ENCODE measurements at places on chromosomes 7 and 10.

DNA sequence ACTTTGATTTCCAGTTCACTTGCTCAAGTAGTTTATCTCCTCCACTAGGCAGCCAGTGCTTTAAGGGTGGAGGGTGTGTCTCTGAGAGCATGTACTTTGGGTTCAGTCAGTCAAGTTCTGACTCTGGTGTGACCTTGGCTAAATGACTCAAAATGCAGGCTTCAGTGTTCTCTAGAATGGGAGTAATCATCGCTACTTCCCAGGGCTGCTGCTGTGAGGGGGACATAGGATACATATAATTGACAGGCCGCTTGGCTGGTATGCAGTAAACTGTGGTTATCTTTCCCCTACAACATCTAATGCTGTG, 3.5 kb downstream of the PTPRE start:
- DNase-seq, result no peak

DNA sequence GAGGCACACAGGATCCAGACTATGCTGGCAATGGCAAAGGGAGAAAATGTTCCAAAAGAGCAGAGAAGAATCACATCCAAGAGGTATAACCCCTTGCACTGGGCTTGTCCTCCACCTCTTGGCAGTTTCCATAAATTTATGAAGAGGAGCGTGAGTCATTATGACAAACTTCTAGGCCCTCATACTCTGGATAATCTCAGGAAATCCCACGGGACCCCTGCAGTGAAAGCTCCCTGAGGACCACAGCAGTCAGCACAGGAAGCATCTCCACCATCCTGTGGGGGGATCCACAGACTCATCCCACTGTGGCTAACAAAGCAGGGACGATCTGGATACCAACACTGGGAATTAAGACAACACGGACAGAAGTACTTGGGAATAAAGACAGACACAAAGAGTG, 30.3 kb upstream of the GPAM start:
- no peak for DNase-seq

GRCh38 chr10:44926751-44927351, 15.7 kb downstream of the TMEM72 start:
- DNase-seq, result peak; percentile 54

DNA sequence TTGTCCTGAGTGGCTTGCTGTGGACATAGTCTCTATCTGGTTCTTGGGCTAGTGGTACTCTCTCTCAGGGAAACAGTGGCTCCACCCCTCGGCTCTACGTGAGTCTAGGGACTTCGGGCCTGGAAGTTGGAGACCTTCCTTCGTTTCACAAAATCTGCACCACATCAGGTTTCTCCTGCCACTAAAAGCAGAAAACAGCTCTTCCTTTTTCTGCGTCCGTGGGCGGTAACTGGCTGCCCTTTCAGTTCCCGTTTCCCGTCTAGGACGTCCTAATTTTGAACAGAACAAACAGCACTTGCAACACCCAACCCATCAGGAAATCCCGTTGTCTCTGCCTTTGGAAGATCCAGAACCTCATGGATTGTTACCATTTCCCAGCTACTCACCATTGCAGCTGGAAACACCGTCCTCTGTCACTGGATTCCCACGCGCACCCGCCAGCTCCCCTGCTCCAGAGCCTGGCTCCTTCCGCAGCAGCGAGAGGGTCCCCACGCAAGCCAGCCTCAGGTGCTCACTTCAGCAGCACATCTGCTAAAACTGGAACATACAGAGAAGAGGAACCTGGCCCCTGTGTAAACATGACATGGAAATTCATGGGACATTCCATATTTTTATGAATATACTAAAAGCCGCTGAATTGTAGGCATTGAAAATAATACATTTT, 311.4 kb upstream of the AKR1E2 start:
- DNase-seq, result peak; percentile 96

DNA sequence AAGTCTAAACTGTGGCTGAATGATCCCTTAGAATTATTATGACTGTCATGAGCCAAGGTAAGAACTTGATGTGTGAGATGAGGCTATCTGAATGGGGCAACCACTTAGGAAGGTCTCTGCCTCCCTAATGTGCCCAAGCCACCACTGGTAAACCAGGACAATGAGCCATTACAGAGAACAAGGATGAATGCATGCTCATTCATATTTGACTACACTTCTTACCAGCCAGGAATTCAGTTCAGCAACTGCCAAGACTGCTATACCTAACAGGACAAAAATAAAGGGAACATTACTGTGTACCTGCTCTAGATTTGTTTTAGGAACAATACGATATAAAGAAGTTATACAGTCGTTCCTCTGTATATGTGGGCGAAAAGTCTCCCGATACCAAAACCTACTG, 23.0 kb downstream of the MPP7 start:
- DNase-seq, result no peak

- no peak for DNase-seq
Observed at GRCh38 chr7:79668292-79668691, 214.8 kb upstream of the MAGI2 start.

- DNase-seq, result no peak
Observed at GRCh38 chr7:131538813-131539179, 17.6 kb downstream of the PODXL start.

DNA sequence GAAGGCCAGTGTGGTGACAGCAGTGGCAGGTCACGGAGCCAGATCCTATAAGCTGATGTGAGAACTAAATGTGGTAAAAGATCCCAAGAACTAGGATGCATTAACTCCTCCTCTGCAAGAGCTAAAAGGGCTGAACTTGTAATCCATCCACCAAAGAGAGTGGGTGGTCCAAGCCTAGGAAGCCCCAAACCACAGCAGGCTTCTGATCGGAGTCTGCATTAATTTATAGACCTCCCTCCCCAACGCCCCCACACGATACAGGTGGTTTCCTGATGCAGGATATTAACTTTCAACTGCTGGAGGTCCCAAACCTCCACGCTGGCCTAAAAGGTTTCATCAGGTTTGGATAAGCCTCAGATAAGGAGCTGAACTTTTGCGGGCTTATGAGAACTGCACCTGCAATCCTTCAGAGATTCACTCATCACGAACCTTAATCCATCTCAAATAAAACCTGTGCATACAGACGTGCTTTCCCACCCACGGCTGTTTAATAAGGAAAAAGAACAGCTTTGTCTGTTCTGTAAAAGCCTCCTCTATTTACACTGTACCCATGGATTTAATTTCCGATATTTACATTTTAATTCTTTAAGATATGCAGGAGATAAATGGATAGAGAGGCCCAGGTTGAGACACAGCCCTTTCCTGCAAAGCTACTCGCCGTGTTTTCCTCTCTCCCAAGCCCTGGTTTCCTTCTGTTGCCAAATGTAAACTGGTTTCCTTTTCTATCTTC, 74.9 kb downstream of the GFRA1 start:
- no peak for DNase-seq

GRCh38 chr10:89047397-89047796, 56.8 kb downstream of the FAS start:
- DNase-seq, result no peak

DNA sequence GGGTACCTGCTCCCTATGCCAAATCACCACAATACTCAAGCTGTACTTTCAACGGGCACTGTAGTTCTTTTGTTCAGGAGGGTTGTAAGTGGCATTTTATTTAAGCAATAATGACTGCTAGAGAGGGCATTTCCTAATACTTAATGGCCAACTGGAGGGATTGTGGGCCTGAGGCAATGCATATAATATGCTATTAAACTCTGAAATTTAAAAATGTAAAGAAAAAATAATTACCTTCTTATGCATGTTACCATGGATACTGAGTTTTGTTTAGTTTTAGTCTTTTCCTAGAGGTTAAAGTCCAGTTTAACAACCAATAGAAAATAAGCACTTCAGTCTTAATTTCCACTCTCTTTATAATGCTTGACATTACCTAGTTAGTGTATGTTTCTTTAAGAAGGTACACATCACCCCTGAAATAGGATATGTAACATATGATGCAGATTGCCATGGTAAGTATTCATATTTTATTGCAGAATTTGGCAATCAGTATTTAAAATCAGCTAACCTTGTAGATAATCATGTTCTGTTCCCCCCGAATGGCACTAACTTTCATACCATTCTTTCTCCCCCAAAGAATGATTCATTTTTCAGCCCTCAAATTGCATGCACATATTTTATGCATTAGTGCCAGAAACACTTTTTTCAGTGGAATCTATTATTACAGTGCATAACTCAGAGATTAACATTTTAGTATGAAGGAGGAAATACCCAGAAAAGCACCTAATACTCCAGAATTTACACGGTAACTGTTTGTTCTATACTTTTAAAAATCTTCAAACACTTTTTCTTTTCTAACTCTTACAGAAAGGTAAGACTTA, 90.3 kb upstream of the ZNF438 start:
- DNase-seq, result no peak

DNA sequence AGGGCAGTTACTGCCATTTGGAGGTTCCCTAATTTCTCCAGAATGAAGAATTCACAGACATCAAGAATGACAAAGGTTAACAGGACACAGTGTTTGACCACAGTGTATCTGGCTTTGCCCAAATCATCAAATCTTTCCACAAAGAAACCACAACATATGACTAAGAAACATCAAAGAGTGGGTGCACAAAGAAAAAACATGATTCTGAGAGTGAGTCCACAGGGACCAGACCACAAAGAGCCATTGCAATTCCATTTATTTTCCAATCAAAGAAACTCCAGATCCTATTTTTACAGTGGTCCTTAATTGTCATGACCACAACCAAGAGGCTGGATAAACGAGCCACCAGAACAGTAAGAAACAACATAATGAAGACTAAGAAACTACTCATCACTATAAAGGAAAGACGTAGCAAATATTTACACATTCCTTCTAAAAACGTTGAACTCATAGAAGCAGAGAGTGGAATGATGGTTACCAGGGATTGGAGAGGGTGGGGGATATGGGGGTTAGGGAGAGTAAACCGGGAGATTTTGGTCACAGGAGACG, 286.5 kb downstream of the DOCK4 start:
- DNase-seq, result peak; percentile 42

- peak; percentile 52 for DNase-seq
Observed at GRCh38 chr10:26540601-26541000, 102.5 kb downstream of the APBB1IP start.

DNA sequence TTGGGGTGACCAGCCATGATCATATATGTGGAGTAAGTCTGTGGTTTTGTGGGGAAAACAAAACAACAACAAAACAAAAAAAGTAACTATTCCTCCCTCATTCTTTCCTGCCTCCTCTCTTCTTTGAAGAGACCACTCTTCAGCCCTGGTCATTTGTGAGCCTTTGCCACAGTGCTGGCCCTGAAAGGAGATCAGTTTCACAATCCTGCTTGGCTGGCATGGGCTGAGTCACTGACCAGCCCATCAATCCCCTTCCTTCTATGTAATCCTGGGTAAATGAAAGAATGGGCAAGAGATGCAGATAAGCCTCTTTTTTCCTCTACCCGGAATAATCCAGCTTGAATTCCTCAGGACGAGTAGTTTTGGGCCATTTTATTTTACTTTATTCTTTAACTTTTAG, 13.6 kb downstream of the CSTF2T start:
- no peak for DNase-seq

- DNase-seq, result no peak
Observed at GRCh38 chr10:18164748-18165361, 24.6 kb downstream of the CACNB2 start.

DNA sequence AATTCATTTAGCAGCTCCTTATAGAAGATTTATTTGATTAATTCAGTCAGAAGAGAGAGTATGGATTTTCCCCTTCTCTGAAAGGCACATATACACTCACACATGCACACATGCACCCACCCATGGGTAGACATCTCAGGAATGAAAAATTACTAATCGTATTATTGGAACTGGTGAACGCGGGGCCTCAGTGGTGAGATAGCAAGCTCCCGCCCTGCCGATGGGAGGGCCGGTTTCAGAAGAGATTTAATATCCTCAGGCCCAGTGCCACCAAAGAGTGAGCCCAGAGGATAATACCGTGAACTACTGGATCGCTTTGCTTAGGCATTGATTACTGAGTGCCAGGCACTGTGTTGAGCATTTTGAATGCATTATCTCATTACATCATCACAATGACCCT, 38.0 kb upstream of the EMX2 start:
- DNase-seq, result no peak

- DNase-seq, result no peak
Observed at GRCh38 chr7:1248143-1248915, 15.7 kb downstream of the UNCX start.

DNA sequence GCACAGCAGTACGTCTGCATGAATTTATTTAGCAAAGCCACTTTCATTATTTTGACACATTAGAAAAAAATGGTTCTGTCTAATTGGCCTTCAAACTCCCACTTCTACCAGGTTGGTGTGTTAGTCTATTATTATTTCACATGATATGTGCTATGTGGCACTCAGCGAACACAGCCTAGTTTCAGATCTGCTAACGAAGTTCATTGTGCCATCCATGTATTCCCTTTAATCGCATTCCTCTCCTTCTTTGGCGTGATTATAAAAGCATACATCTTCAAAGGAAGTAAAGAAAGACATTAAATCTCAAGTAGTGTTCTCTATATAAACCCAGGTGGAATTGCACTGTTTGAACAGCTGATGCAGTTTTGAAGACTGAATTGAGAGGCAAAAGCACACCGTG, 96.4 kb upstream of the CACNA2D1 start:
- DNase-seq, result no peak

- DNase-seq, result peak; percentile 69
Observed at GRCh38 chr7:38394660-38395059, 121.2 kb upstream of the TARP start.

- DNase-seq, result no peak
Observed at GRCh38 chr10:70283445-70284399, at the start of gene NPFFR1. NPFFR1 (minus strand) TSS chr10:70284004; CDS start chr10:70283676, 328 bp downstream.

- peak; percentile 34 for DNase-seq
Observed at GRCh38 chr10:95896071-95896850, 11.5 kb upstream of the CC2D2B start.

GRCh38 chr7:159071260-159071659, 73.4 kb downstream of the VIPR2 start:
- no peak for DNase-seq

GRCh38 chr10:55002420-55002819, 201.4 kb upstream of the PCDH15 start:
- no peak for DNase-seq

DNA sequence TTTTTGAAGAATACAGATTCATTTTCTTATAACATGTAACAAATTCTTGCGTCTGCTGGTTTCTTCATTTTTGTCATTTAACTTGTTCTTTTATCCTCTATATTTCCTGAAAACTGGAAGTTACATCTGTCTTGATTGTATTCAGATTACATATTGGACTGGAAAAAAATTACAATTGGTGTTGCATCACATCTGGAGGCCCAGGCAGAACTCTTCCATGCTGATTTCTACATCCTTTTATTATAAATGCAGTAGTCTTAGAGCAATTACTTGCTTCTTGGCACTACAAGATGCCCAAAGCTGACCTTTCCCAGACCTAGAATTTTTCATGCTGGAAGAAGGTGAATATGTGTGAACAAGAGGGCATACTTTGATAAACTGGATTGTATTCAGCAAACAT, 460.9 kb upstream of the CNTNAP2 start:
- no peak for DNase-seq

- DNase-seq, result no peak
Observed at GRCh38 chr10:127875916-127876315, 16.8 kb downstream of the CLRN3 start.

GRCh38 chr10:70549962-70550458, 52.5 kb downstream of the PRF1 start:
- peak; percentile 74 for DNase-seq

Measured in suppressor macrophage (primary cell).